Activated naive CD8-positive, alpha-beta T cell treated with anti-CD3 and anti-CD28 coated beads, Interleukin-2, amount 50 U/mL, for 16 hours (primary cell): ENCODE measurements at places on chromosomes 16 and 17.

- DNase-seq = no peak
These were observed 20.9 kb downstream of the HSD11B2 start for GRCh38 chr16:67451704-67452435.

DNA sequence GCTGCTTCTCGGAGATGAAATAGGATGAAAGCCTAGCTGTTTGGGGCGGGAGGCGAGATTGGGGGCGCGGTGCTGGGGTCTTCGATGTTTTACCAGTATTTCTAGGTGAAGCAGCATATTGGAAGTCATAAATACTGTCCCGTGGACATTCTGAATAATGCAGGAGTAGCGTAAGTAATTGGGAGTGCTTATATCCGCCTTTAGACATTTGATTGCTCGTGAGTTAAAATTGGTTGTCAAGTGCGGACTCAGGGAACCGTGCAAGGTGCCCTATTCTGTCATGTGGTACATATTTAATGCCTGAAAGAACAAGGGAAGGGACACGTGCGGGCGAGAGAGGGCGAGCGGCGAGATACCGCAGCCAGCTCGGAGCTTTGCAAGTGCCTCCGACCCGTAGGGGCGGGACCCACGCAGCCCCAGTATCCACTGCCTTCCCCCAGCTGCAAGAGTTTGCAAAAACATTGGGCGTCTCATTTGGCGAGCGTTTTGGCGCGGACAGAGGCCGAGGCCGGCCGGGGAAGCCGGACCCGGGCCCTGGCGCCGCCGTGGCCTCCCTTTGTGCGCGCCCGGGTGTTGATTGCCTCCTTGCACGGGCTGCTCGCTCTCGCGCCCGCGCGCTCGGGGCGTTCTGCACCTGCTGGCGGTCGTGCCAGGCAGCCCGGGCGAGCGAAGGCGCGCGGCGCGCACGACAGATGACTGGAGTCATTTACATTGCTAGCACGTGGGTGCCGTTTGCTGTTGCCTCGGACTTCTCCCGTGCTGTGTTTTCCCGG lies 849.8 kb upstream of the RBFOX1 start:
- DNase-seq = no peak

DNA sequence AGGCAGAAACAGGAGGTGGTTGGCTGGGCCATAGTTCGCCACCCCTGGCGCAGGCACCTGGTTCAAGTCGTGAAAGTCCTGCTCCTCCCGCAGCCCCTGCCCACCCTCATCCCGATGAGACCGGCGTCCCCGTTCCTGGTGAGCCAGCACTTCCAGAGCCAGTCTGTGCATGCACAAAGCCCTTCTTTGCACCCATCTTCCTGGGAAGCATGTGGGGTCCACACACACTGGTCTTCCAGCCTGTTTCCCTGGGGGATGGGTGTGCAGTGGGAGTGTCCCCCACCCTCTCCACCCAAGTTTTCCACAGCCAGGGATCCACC lies 1.6 kb upstream of the ZG16B start:
- no peak for DNase-seq

DNA sequence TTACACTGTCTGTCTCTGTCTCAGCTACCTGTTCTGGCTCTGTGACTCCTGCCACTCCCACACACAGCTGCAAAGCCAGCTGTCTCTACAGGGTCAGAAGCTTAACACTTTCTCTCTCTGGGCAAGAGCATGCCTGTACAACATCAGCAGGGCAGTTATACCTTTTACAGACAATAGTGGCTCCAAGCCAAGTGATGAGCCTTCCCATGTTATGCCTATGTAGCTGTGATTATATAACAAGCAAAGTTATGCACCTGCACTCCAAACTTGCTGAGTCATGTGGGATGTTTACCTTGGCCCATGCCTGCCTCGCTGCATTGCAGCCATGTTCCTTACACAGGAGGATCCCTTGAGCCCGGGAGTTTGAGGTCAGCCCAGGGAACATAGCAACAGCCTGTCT lies 31.8 kb upstream of the APPBP2 start:
- DNase-seq = no peak

- no peak for DNase-seq
These were observed 560.6 kb downstream of the CDH13 start for GRCh38 chr16:83187405-83187804.
